ENCODE measurements at places on chromosomes 1 and 21.

DNA sequence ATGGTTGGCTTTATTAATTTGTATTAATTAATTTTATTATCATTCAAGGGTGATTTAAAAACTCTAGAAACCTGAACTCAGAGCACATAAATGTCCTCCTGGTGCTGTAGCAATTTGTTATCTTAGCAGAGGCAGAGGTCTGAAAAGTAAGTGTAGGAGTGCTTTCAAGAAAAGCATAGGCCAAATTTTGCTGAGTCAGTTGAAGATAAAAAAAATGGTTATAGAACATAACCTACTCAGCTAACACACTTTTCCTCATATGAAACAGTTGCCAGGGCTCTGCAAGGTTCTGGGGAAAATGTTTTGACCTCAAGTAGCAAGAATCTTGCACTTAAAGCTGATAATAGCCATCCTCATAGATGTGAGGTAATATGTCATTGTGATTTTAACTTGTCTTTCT lies 53.5 kb upstream of the CHODL start:
- DNase-seq, result no peak

DNA sequence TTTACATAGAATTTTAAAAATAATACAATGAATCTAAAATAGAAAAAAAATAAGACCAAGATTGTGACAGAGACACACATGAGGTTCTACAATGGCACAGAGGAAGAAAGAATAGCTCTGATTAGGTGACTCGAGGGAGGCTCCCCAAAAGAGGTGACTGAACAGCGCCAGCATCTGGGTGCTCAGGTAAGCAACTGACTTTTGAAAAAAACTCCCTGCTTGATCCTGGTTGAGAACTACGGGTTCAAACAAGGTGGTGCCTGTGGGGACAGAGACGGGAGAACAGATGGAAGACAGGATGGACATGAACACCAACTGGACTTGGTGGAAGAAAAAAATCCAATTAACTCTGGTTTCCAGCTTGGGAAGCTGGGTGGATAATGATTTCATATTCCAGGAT lies 22.5 kb downstream of the BATF3 start:
- DNase-seq, result no peak

DNA sequence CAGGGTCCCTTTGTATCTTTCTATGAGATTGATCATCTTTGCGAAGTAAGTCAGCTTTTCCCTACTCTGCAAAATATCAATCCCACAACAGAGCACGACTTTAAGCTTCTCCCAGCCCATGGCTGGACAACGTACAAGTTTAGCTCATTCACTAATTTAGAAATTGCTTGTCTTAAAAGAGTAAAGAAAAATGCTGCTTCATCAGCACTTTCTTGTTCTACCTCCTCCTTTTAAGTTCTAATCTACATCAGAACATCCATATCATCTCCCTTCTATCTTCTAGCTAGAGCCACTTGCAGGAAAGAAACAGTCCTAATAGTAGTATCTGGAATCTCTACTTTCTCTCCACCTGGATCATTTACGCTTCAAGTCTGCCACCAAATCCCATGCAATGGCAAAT lies 441.2 kb upstream of the ESRRG start:
- DNase-seq, result no peak

DNA sequence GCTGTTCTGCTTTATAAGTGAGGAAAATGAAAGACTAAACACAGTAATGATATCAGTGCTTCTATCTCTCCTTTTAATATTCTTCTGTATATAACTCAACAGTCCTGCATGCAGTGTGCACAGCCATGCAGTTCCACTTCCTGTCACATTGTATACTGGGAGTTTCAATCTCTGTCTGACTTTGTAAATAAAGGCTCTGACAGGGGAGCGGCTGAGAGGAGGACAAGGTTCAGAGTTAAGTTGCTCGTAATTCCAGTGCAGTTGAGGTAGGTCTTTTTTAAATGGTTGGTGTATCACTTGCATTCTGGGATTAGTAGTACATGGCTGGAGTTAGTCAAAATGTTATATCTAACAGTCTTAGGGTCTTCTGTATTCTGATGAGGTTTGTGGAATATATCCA lies 264.5 kb downstream of the OLFM3 start:
- DNase-seq, result no peak

DNA sequence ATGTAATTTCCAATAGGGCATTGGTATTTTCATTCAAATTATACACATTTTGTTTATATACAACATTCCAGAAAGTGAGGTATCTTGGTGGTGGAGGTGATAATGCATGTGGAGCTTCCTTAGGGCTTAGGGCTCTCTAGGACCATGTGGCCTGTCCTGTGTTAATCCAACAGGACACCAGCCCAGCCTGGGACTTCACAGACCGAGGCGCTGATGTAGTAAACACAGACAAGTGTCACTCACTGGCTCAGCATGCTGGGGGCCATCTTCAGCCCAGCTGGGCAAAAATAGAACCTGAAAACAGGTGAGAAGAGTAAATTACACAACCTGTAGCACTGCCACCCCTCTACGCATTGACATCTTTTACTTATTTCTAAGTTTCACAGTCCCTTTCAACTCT lies 66.7 kb downstream of the MAB21L3 start:
- DNase-seq, result no peak

GRCh38 chr1:25573961-25574360 lies 30.6 kb downstream of the LDLRAP1 start:
- DNase-seq, result no peak

DNA sequence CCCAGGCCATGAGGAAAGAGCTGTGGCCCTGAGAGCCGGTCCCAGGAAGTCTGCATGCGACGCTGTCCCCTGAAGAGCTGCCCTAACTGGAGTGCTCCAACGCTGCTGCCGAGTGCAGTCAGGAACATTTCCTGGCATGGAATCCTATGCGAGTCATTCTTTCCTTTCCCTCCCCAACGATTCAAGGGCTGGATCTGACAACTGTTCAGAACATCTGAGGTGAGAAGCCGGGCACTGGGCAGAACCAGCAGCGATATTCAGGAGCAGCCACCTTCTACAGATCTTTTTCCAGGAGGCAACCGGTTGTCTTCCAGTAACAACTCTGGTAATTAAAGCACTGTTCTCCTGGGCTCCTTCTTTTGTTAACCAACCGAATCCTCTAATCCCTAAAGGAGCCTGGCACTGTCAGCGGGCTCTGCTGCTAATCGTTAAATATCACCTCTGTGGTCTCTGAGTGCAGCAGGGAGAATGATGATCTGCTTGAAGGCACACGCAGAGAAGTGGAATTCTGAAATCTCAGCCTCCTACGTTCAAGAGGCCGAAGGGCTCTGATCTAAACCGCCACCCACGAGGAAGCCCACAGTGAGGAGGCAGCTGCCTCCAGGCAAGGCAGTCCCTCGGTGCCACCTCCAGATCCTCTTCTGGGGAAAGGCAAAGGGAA lies 55.8 kb downstream of the SLC45A1 start:
- no peak for DNase-seq

DNA sequence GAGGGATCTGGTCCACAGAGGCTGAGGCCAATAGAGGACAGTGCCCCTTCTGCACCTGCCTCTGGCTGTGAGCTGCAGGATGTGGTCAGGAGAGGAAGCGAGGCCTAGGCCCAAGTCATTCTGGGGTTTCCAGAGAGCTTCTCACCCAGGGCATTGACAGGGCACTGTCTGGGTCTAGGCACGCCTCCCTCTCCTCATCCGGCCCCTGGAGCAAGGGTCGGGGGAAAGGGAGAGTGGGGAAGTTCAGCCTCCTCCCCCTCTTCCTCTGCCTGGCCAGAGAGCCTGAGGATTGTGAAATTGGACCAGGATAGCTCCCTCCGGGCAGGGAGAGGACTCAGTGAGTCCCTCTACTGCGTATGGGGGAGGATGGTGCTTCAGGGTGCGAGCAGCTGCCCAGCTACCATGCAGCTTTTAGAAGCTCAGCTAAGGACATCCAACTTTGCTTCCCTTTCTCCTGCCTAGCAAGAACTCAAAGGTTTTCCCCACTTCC lies 6.3 kb upstream of the INAVA start:
- DNase-seq, result no peak

- no peak for DNase-seq
Measured at GRCh38 chr1:160579216-160579701, at the start of gene CD84. CD84 (minus strand) TSS chr1:160579496; CDS start chr1:160579437, 59 bp downstream.

- no peak for DNase-seq
Measured at GRCh38 chr1:175195798-175196197, 3.2 kb upstream of the KIAA0040 start.

- no peak for DNase-seq
Measured at GRCh38 chr1:5369223-5369622, 623.0 kb downstream of the NPHP4 start.

DNA sequence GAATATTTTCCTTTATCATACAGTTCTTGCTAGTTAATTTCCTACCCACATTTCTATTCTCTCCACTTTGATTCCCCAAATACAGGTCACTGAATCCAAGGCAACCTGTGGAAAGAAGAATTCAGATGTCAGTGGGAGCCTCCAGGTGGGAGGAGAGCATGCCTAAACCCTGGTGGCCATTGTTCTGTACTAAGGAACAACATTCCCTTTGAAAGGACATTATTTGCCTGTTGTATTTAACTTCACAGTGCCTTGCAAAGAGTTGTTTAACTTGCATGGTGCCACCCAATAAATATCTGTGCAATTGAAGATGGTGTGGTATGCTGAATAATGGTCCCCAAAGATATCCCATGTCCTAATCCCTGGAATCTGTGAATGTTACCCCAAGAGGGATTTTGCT lies 21.3 kb downstream of the NPHS2 start:
- no peak for DNase-seq

DNA sequence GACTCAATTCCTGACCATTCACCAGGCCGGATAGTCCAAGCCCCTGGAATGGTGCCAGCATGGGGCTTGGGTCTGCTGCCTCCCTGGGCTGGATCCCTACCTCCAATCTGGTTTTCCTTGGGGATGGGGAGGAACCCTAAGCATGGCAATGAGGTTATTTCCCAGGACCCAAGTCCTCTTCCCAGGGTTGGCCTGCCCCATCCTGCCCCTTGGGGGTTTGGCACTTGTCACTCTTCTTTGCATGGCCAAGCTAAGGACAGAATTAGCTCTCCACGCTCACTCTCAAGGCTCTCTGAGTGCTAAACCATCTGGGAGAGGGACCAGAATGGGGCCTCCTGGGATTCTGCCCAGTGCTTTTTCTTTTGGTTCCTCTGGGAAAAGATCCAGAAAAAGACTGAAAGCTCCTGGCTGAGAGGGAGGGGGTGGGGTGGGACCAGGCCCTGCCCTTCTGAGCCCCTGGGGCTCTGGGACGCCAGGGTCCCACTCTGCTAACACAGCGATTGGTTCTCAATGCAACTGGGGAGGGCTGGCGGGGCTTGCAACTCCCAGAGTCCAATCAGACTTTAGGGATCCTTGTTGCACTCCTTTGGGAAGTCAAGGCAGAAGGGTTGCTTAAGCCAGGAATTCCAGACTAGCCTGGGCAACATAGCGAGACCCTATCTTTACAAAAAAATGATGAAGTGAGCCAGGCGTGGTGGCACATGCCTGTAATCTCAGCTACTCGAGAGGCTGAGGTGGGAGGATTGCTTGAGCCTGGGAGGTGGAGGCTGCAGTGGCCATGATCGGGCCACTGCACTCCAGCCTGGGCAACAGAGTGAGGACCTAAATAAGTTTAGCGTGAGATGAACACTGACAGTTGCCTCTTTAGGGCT lies 52.7 kb downstream of the DHRS3 start:
- DNase-seq, result no peak

DNA sequence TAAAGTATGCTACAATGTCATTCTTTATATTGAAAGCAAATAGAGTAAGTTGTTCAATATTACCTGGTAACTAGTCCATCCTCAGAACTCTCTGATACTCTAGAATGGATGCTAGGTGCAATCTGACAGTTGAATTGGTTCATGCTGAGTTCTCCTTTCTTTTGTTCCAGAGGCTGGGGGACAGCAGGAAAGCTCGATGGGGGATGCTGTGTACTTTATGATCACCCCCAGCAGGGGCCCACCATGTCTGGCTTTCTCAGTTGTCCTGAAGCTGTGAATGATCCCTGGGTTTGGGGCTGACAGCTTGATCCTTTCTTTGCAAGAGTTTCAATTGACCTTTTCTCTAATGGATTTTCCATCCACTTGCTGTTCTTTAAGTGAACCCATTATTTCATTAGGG lies 22.5 kb downstream of the FMN2 start:
- no peak for DNase-seq

- DNase-seq, result no peak
Measured at GRCh38 chr1:156894711-156895454, 1.4 kb downstream of the PEAR1 start.

- no peak for DNase-seq
Measured at GRCh38 chr1:89311757-89312156, 39.1 kb upstream of the GBP5 start.

- no peak for DNase-seq
Measured at GRCh38 chr1:175579956-175580750, 163.2 kb downstream of the TNR start.

GRCh38 chr1:199687321-199687720 lies 340.2 kb upstream of the NR5A2 start:
- no peak for DNase-seq

GRCh38 chr1:227411066-227411465 lies 92.8 kb upstream of the CDC42BPA start:
- no peak for DNase-seq

DNA sequence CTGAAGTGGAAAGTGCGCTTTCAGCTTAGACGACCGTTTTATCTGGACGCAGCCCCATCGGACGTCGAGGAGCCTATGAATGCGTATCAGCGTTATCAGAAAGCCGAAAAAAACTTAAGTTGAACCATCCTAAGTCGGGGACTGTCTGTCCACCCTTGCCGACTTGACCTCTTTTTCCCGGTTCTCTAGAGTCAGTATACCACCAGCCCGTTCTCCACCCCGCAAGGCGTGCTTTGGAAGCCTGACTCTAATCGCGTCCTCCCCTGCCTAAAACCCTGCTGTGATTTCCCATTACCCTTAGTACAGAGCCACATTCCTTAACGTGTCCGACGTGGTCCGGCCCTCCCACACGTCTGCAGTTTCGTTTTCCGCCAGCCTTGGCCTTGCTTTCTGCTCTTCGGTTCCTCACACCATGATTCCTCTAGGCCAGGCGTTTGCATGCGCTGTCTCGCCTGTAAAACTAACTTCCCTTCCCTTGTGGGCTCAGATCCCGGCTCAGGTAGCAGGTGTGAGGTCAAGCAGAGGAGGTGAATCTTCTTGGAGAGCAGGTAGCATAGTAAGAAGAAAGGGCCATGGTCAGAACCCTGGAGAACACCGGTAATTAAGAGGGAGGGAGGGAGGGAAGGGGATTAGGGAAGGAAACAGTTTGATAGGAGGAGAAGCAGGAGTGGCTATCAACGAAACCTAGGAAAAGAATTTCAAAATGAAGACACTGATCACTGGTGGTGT lies 865 bp downstream of the ADPRS start:
- DNase-seq, result no peak

- no peak for DNase-seq
Measured at GRCh38 chr1:10520497-10520896, 45.7 kb downstream of the PEX14 start.

GRCh38 chr1:53508991-53509666 lies 49.9 kb downstream of the DMRTB1 start:
- no peak for DNase-seq

GRCh38 chr1:228379666-228380065 lies 27.0 kb downstream of the TRIM11 start:
- no peak for DNase-seq

- no peak for DNase-seq
Measured at GRCh38 chr1:156439777-156440183, 60.8 kb downstream of the MEF2D start.

Measured in NCI-H2107 (cell line).